Activated CD8-positive, alpha-beta memory T cell treated with anti-CD3 and anti-CD28 coated beads for 24 hours (primary cell): ENCODE measurements at places on chromosomes 3 and 15.

DNA sequence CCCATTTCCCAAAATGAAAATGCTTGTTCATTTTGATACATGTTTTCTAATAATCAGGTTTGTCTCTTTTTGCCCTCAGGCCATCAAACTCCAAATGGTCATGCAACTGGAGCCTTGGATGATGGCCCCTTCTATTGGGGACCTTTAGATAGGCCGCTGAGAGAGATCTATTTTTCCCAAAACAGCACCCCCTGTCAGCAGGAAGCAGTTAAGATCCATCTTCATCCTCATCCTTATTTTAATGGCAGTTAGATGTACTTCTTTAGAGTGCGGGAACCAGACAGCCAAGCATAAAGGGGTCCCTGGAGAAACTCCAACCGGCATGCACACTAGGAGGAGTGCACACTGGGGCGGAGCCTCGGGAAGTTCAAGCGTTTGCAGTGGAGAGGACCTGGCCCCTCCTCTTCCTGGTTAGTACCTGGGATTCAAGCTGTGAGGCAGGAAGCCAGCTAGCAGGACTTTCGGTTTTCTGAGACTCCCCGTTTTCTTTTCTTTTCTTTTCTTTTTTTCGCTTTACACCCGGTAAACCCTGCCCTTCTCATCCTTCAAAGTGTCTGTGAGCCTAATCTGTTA lies 31.9 kb upstream of the STRIT1 start:
- DNase-seq = no peak

GRCh38 chr15:63968700-63969099 lies 77.6 kb downstream of the DAPK2 start:
- peak; percentile 51 for DNase-seq

GRCh38 chr3:111314181-111314873 lies 227.7 kb upstream of the CD96 start:
- no peak for DNase-seq

- no peak for DNase-seq
Observed at GRCh38 chr3:77328690-77329089, 288.8 kb downstream of the ROBO2 start.

GRCh38 chr15:43776718-43777266 lies at the start of gene ELL3:
Gene ELL3 (minus strand): TSS chr15:43776966. CDS start chr15:43776901, 65 bp downstream.
- DNase-seq = no peak

DNA sequence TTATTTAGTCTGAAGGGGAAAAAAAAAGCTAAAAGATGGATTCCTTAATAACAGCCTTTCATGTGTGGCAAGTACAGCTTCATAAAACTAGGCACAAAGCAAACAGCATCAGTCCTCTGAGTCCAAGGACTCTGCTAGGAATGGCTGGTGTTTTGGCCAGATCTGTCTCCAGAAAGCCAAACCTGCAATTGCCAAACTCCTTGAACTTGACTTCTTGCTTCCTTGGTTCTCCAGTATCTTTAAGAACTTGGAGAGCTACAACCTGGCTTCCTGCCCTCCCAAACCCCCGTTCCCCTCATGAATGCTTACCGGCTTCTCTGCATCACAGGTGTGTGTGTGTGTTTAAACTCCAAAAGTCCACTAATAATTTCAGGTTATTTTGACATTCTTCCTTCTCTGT lies 1.6 kb upstream of the PLOD2 start:
- DNase-seq = no peak
